ENCODE measurements at places on chromosomes 6 and 20.

DNA sequence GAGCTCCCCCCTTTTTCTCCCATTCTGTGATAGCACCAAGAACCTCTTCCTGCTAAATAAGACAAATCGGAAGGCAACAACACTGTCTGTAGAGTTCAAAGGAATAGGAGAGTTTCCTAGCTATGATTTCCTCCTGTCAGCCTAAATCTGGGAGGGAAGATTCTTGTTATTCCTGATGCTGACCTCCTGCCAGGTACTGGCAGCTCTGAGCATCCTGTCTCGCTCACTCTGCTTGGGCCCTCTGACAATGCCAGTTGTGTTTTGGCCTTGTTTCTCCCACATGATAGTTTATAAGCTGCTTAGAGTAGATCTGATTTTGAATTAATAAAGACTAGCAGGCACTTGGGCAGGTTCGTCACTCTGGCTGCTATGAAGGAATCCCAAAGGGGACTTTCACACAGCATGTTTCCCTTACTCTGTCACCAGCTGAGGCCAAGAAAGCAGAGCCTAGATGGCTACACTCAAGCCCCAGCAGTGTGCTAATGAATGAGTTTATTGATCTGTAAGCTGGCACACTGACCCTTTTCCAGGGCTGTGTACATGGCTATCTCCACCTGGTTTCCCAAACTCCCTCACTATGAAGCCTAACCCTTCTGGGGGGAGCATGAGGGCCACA is 52.3 kb downstream of the UQCC1 start:
- DNase-seq, result no peak

DNA sequence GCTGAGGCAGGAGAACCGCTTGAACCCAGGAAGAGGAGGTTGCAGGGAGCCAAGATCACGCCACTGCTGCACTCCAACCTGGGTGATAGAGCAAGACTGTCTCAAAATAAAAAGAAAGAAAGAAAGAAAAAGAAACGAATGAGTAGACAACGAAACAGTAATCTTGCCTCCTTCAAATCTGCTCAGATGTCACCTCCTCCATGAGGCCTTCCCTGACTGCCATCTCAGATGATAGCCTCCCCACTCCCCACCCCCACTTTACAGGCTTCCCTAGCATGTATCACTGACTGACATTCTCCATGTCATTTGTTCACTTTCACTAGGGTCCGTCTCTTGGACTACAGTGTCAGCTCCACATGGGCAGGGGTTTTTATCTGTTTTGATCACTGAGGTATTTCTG is 36.4 kb downstream of the C20orf203 start:
- DNase-seq, result no peak

DNA sequence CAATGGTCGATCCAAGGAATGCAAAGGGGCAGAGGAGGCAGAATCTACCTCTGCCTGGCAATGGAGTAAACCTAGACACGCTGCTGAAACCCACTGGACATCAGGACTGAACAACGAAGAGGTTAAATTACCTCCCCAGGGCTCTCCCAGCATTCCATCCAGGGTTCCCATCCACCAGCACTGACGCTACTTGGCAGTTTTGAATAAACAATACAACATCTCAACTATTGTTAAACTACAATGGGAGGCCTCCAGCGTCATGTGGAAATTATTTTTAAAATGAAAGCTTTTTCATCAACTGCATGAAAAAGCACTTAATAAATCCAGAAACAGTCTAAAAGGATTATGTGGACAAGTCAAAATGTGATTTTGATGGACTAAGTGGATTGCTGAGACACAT is 96.8 kb upstream of the NHSL1 start:
- DNase-seq, result no peak

- DNase-seq, result no peak
Measured at GRCh38 chr20:965956-966355, 36.2 kb downstream of the RSPO4 start.

DNA sequence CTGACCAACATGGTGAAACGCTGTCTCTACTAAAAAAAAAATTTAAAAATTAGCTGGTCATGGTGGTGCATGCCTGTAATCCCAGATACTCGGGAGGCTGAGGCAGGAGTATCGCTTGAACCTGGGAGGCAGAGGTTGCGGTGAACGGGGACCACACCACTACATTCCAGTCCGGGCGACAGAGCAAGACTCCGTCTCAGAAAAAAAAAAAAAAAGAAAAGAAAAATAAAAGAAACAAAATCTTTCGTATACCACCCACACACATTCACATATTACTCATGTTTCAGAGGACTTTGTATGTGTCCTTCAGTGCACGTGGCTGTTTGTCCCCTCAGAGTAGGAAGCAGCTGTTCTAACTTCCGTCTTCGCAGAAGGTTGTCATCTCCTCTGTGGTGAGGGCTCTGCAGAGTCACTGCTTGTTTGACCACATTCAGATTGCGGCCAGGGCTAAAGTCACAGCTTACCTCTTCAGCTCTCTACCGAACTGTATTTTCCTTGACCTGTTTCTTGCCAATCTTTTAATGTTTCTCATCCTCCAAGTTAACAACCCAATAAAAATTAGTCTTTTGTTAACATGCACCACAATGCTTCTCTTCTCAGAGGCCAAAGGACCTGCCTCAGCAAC is 36.6 kb upstream of the HIVEP1 start:
- no peak for DNase-seq

GRCh38 chr6:166056637-166057036 is 111.0 kb downstream of the TBXT start:
- no peak for DNase-seq

DNA sequence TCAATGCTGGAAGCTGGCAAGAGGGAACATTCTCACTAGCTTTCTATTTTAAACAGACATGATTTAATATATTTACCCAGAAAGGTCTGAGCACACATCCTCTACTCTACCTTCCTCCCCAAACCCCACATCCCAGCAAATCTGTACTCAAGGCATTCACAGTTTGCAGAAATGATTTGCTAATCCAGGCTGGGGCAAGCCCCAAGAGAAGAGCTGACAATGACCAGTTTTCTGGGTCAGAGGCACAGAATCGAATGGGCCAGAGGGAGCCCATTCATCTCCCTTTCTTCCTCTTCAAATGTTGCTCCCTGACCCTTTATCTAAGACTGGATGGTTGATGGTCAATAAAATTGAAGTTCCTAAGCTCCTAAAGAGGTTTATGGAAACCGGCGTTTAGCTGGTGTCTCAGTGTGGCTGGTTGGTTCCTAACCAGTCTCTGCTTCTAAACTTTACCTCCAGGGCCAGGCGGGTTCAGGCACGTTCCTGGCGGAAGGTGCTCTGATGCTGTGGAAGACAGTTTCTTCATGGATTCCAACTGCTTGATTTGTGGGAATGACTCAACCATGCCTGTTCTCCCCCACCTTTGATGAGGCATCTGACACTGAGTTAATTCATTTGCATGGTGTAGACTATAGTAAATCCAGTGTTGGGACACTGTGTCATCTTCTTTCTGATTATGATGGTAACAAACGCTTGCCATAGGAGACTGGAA is 96.4 kb upstream of the IYD start:
- no peak for DNase-seq

GRCh38 chr6:56378966-56379585 is 131.7 kb upstream of the COL21A1 start:
- DNase-seq, result no peak

DNA sequence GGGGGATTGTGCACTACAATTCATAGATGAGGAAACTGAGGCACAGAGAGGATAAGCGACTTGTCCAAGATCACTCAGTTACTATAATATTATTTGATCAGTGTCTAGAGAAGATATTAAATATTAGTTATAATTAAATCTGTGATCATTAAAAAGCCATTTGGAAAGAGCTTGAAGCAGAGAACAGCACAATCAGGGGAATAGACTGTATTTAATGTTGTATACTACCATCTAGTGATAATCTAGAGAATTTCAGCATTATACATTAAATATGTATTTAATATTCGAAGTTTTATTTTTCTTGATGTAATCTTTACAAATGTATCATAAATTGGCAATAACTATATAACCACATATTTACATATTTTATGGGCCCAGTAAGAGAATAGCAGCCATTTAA is 20.1 kb upstream of the MTCL3 start:
- no peak for DNase-seq

GRCh38 chr6:88426005-88426404 is 259.9 kb upstream of the CNR1 start:
- no peak for DNase-seq

DNA sequence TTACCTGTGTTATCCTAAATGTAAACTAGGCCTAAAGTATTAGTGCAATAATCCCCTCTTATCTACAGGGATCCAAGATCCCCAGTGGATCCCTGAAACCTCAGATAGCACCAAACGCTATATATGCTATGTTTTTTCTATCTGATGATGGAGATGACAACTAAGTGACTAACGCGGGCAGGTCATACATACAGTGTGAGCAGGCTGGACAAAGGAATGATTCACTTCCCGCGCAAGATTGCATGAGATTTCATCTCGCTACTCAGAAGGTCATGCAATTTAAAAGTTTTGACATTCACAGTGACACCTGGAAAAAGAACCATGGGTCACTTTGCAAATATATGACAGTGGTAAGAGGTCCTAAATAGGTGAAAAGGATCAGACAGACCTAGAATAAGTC is 875.9 kb downstream of the HACE1 start:
- DNase-seq, result no peak

GRCh38 chr6:155974811-155975323 is 519.2 kb upstream of the NOX3 start:
- DNase-seq, result no peak

DNA sequence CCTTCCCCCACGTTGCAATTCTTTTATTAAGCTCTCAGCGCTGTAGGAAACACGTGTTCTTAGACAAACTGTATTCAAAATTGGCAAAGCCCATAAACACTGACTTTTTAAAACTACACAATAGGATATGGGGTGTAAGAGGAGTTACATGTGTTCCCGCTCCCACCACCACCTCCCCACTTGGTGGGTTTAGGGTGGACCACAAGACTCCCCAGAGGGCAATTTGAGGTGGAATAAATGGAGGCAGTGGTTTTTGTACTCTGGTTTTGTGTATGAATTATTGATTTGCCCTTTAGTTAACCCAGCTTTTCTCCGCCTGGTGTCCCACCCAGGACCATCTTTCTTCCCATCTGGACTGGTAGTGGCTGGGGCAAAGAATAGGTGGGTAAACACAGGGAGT is 3.7 kb downstream of the UQCC2 start:
- DNase-seq, result no peak

DNA sequence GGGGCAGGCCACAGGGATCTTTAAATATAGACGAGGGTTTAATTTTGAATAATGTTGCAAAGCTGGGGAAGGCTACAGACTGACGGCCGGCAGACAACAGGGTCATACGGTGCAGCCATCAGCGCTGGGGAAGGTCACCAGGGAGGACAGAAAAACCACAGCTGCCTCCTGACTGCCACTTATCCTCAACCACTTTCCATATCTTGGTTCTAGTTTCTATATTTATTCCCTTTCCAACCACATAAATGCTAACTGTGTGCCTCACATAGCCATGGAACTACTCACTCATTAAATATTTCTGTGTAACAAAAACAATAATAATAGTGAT is 85.7 kb upstream of the AGPAT4 start:
- no peak for DNase-seq

GRCh38 chr6:97304701-97305100 is 21.7 kb upstream of the MMS22L start:
- no peak for DNase-seq

DNA sequence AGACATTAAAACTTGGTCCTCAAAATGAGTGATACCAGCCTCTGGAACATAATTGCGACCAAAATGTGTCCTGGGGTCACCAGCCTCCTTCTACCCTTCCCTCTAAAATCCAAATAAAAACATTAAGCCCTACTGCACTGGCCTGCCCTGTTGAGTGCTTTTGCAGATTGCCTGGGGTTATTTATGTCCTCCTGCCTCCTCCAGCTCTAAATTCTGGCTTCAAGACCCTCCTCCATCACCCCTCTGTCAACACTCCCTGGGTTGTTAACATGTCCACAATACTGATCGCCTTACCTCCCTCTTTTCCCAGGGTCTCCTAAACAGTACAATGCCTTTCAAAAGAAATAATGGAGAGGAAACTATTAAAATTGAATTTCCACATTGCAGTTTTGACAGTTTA is 327.5 kb downstream of the NRN1 start:
- DNase-seq, result no peak

GRCh38 chr6:3291346-3291745 is 32.6 kb downstream of the PSMG4 start:
- no peak for DNase-seq

All from activated naive CD4-positive, alpha-beta T cell (primary cell).